Panc1 (cell line): ENCODE measurements at places on chromosomes 3 and 15.

DNA sequence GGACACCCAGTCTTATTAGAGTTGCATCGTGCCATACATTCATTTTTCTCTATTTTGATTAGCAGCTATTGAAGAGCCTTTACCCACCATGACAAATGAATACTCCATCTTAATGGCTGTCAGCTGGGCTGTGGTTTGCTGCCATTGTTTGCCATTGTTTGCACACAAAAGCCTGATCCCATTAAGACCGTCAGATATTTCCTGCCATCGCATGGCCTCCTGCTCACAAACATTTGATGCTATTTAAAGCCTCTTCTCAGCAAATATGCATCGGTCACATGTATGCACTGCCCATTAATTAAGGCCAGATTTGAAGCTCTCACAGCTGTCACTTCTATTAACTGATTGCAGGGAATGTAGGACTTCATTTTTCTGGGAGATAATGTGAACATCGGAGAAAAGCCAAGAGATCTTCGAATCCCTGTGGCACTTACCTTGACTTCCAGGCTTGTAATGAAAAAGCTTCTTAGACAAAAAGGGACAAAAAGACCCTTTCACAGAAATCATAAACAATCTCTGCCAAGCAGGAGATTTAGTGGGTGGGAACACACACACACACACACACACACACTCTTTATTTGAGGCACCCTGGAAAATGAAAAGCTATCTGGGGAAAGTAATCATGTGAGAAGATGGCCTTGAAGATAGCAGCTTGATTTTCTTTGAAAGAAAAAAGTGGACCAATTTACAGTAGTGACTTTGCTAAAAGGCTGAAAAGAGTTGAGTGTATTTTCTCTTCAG lies 175.4 kb upstream of the NR2E3 start:
- no peak for DNase-seq

GRCh38 chr15:76401285-76401684 lies 64.7 kb downstream of the ISL2 start:
- no peak for DNase-seq

DNA sequence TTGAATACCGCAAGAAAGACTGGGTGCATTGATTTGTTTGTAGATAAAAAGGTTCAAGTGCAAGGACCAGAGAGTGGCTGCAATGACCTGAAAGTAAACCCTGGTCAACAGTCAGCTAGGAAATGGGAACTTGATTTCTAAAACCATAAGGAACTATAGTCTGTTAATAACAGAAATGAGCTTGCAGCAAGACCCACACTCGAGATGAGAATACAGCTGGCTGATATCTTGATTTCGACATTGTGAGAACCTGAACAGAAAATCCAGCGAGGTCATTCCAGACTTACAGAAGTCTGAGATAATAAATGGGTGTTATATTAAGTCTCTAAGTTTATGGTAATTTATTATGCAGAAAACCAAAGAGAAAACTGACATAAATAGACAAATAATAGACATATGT lies 177.3 kb downstream of the NFKBIZ start:
- no peak for DNase-seq

- DNase-seq, result no peak
Measured at GRCh38 chr3:43478118-43478785, 143.6 kb downstream of the ANO10 start.

DNA sequence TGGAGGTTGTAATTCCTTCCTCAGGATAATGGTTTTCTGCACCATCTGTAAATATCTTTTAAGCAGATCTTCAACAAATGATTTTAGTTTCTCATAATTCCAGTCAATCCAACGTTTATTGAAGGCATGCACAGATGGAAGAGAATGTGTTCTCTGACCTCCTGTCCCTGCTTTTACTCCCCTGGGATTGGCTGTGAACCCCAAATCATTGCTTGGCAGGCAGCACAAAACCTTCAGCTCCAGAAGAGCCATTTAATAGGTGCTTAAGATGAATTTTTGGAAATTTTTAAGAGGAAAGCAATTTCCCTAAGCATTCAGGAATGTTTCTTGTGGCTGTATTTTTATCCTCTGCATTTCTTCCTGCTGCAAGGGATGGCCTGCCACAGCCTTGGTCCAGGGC lies 25.5 kb upstream of the THSD4 start:
- no peak for DNase-seq

- no peak for DNase-seq
Measured at GRCh38 chr3:166367947-166368533, 530.8 kb upstream of the BCHE start.

DNA sequence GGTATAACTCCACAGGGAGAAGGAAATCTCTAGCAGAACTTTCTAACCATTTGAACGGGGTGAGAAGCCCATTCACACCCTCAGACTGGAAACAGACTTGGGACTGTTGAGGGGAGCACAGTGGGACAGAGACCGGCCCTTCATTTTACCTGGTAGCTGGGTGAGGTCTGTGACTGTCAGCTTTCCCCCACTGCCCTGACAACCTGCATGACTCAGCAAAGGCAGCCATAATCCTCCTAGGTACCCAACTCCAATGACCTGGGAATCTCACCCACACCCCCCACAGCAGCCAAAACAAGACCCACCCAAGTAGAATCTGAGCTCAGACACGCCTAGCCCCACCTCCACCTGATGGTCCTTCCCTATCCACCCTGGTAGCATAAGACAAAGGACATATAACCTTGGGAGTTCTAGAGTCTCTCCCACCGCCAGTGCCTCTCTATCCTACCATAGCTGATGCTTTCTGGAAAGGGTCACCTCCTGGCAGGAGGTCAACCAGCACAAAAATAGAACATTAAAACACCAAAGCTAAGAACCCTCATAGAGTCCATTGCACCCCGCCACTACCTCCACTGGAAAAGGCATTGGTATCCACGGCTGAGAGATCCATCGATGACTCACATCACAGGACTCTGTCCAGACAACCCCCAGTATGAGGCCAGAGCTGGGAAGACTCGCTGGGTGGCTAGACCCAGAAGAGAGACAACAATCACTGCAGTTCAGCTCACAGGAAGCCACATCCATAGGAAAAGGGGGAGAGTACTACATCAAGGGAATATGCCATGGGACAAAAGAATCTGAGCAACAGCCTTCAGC lies 28.0 kb downstream of the SENP7 start:
- no peak for DNase-seq

GRCh38 chr3:2078821-2079220 lies 19.8 kb upstream of the CNTN4 start:
- no peak for DNase-seq

GRCh38 chr3:42900226-42901072 lies 5.5 kb upstream of the ZNF662 start:
- DNase-seq, result no peak

DNA sequence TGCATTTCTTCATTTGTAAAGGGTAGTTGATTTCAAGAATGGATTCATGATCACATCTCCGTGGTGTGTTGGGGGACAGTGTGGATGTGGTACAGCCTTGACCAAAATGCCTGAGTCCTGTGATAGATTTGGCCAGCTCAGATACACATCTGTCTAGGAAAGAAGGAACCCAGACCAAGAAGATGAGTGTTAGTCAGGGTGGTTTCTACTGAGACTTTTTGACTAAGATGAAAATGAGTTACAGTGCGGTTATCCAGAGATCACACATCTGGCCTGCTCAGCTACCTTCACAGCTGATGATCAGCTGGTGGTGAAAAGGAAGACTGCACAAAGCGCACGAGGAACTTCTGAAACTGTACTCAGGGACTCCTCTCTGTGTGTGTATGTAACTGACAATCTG lies 68.0 kb downstream of the FNDC3B start:
- DNase-seq, result no peak

DNA sequence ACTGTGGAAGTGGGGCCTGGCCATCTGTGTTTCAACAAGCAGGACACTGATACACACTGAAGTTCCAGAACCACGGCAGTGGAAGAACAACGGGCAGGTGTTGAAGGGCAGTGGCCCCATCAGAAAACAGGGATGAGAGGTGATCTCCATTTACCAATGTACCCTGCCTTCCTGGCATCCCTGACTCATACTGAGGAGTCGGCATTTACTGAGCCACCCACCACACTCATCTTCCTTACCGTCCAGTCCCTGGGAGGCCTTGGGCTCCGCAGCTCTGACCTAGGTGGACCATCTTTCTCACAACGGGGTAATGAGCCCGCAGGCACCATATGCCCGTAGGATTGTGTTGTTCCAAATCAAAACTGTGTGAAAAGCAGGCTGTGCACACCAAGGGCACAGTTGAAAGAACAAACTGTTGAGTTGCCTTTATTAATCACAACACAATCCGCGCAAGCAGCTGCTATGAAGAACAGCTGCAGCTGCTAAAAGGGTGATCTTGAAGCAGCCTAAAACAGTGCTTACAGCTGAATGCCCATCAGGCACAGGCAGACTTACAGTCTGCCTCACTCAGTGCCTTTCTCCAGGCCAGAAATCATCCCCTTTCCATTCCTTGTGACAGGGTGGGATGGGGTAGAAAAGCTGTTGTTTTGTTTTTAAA lies 12.9 kb downstream of the MB21D2 start:
- DNase-seq, result no peak

DNA sequence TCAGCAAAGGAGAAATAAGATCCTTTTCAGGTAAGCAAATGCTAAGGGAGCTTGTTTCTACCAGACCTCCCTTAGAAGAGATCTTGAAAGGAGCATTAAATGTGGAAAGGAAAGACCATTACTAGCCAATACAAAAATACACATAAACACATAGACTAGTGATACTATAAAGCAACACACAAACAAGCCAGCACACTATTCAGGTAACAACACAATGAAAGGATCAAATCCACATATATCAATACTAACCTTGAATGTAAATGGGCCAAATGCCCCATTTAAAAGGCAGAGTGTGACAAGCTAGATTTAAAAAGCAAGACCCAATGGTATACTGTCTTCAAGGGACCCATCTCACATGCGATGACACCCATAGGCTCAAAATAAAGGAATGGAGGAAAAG lies 317.6 kb downstream of the TBL1XR1 start:
- DNase-seq, result no peak

DNA sequence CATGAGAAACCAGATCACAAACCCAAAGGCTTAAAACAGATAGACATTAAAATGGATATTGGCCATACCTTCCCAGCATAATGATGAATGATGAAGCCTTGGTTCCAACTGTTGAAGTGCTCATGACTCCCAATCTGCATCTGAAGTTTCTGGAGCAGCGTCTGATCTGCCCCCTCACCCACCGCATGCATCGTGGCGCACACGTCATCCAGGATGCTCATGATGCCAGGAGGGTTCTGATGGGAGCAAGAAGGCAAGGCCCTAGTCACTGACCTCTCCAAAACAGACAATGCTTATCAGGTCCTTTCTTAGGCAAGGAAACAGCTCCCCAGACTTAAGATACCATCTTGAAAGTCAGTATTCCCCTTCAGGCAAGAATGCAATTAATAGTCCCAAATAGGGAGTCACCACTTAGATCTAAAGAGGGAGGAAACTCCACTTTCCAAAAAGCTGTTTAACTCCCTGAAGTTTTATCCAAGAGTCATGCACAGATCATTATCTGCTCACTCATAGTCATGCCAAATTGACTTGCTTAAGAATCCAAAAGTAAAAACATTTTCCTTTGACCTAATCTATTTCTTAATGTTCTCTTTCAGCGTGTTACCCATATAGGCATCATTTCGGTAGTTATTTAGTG lies 2.1 kb downstream of the LDHAL6B start:
- no peak for DNase-seq

DNA sequence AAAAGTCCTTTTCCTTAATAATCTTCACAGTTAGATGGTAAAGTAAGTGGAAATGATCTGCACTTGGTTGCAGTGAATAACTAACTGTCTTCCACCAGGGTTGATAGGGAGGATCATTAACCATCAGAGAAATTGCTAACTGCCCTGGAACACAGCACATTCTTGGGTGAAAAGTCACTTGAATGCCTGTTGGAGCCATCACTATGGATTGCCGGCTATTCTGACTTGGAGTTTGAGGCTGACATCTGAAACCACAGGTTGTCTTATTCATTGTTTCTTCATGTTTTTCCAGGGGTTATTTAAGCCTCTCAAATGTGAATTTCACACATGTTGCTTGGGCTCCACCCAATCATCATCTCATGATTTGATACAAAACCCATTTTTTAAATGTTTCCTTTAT lies 901.4 kb downstream of the MCTP2 start:
- no peak for DNase-seq

GRCh38 chr3:51729042-51729633 lies 22.3 kb downstream of the GRM2 start:
- DNase-seq, result no peak

DNA sequence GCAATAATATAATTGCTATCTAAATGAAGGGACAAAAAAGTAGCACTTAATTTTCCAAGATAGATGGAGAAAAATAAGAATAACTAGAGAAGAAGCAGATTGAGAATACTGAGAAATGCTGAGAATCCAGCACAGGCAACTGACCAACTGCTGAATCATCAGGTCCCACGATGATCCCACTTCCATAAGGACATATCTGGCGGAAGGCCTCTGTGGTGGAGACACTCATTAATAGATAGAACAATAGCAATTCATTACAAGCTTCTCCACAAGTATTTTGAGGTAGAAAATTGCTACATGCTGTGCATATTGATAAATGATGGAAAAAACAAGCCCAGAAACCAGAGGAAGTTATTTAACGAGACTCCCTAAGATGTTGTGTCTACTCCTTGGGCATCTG lies 105.9 kb downstream of the DUT start:
- DNase-seq, result no peak

DNA sequence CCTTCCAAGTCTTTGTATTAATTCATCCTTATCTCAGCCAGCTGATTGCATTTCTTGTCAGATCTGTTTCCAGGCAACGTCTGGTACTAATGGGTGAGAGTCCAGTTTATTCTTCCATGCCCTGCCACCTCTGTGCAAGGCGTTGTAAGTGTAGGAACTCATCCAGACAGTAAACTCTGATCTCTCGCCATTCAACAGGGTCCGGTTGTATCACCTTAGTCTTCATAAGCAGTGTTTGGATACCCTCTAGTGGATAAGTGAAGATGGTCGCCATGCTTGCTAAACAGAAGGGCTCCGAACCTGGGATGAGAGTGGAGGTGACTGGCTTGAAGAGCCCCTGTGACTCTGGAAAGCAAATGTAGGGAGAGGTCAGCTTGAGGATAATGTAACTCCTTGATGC lies 51.6 kb upstream of the CMTM7 start:
- DNase-seq, result peak; percentile 17

DNA sequence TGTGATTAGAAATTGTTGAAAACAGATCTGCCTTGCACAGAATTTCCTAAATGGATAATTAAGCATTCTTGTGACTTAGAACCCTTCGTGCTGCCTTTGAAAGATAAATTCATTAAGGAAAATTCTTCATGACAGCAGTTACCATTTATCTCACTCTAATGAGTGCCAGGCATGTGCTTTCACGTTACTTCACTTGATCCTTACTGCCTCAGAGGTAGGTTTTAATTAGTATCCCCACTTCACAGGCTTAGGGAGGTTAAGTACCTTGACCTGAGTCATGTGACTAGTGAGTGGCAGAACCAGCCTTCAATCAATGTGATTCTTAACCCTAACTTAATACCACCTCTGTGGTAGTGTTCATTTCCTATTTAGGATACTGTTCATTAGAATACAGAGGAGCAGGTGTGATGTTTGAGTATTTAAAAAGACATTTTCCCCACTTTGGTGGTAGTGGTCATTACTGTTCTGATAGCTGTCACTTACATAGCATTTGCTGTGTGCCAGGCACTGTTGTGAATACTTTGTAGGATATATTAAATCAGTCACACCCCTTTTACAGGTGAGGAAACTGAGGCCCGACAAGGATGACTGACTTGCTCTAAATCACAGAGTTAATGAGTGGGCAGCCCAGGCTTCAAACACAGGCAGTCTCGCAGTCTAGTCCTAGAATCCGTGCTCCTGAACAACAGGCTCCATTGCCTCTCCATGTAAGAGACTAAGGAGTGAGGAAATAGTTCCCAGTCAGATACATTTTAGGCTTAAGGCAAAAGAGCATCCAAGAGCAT lies 57.9 kb downstream of the RLBP1 start:
- DNase-seq, result no peak

- DNase-seq, result no peak
Measured at GRCh38 chr3:34218706-34219385, 420.4 kb downstream of the PDCD6IP start.
